ENCODE measurements at places on chromosomes 13 and 19.
A peak's percentile ranks its signal among the peaks of the same experiment; 100 is the strongest.

DNA sequence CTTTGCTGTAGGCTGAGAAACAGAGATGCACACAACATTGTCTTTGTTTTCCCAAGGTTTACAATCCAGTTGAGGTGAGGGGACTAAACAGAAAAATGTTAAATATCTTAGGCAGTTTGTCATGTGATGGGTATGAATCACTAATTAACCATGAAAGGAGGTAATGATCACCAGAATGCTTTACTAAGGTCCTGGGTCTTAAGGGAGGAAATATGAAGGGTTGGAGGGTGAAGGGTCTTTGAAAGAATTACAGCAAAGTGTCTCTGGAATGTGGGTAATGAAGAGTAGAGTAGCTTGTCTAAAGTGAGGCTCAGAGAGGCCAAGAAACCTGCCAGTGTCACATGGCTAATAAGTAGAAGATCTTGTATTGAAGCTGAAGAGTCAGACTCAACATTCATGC is 19.0 kb downstream of the BIVM start:
- no peak for DNase-seq

DNA sequence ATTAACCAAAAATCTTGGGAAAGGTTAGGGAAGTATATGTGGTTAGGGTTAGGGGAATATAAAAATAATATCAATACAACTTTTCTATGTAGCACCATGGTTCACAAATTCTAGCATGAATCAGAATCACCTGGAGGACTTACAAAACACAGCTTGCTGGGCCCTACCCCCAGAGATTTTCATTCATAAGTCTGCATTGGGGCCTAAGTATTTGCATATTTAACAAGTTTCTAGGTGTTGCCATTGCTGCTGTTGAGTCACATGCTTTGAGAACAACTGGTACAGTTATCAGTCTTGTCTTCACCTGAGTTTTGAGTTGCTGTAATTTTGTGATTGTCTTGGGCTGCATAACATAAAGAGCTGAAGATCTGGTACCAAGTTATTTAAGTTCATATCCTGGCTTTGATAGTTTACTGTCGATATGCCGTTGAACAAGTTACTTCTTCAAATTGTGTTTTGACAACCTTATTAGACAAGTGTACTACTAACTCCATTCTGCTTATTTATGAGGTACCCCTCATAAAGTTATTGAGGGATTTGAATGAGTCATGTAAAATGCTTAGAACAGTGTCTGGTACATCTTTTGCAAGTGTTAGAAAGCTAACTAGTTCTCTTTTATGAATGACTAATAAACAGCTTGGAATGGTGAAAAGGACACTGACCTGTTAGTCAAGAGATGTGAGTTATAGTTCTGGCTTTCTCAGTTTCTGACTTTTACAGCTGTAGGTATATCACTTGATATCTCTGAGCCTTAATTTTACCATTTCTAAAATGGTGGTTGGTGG is 132.9 kb downstream of the PAN3 start:
- no peak for DNase-seq

- DNase-seq = no peak
Measured at GRCh38 chr19:34731019-34731829, 2.8 kb upstream of the ZNF181 start.

DNA sequence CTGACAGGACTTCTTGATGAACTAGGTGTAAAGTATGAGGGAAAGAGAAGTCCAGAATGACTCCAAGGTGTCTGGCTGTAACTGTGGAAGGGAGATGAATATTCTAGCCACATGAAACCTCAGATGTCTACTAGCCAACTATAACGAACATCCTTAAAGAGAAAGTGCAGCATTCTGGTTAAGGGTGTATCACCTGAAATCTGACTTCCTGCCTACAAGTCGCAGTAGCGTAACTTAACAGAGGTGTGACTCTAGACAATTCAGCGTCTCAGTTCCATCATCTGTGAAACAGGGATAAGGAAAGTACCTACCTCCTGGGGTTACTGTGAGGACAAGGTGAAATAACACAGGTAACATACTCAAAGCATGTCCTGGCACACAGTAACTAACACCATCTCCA is 145.7 kb upstream of the FBXL3 start:
- no peak for DNase-seq

GRCh38 chr19:45368127-45368526 is 2.2 kb downstream of the ERCC2 start:
- DNase-seq = no peak

- DNase-seq = no peak
Measured at GRCh38 chr13:77989281-77989680, 70.7 kb upstream of the EDNRB start.

GRCh38 chr19:41265395-41266153 is 1.4 kb downstream of the HNRNPUL1 start:
- DNase-seq = no peak

GRCh38 chr19:3665681-3666544 is 34.4 kb downstream of the PIP5K1C start:
- DNase-seq = peak; percentile 71

DNA sequence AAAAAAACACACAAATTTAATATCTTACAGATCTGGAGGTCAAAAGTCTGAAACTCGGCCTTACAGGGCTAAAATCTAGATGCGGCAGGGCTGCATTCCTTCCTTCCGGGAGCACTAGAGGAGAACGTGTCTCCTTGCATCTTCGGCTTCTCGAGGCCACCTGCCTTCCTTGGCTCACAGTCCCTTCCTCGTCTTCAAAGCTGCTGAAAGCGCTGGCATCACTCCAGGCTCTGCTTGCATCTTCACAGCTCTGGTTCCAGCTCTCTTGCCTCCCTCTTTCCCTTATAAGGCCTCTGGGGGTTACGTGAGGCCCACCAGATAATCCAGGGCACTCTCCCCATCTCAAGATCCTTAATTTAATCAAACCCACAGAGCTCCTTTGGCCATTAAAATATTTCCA is 10.5 kb downstream of the XRCC1 start:
- no peak for DNase-seq

- DNase-seq = no peak
Measured at GRCh38 chr13:99203601-99204579, 3.2 kb downstream of the UBAC2 start.

DNA sequence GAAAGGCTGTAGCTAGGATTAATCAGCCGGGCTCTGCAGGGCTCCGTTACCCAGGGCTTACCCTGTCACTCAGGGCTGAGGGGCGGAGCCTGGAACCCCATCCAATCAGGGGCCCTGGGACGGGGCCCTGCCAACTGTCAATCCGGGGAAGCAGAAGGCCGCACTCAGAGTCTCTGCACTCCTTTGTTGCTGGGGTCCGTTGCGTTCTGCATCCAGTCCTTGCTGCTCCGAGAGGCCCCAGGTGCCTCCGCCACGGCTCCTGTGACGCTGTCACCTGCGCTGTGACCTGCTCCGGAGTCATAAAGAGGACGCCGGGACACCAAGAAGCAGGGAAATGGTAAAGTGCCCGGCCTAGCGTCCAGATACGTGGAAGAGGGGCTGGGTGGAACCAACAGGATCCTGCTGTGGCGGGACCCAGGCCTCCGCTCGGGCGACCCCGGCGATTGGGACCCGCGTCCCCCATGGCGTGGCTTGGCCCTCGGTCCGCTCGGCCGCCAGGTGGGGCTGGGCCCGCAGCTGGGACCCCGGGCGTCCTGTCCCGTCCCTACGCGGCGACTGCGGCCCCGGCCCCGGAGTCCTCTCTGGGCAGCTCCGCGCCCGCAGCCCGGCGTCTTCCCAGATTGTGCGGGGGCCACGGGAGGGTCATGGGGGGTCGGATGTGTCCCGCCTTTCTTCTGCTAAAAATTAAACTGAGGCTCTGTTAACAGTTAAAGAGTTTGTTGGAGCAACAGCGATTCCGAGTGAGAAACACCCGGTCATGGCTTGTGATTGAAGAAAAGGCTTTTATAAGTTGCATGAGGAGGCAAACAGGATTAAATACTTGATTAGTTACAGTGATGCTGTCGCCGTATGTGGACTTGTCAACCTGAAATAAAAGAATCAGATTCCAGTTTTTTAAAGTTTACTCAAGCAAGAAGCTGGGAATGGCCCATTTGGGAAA is at the start of gene ZNF491:
Gene ZNF491, plus strand, starts transcription at position 133 of the 940 bp plus-strand sequence. CDS start 7,431 bp downstream, outside the sequence.
- DNase-seq = peak; percentile 58

GRCh38 chr19:27885359-27885758 is 1327.6 kb downstream of the UQCRFS1 start:
- DNase-seq = no peak

DNA sequence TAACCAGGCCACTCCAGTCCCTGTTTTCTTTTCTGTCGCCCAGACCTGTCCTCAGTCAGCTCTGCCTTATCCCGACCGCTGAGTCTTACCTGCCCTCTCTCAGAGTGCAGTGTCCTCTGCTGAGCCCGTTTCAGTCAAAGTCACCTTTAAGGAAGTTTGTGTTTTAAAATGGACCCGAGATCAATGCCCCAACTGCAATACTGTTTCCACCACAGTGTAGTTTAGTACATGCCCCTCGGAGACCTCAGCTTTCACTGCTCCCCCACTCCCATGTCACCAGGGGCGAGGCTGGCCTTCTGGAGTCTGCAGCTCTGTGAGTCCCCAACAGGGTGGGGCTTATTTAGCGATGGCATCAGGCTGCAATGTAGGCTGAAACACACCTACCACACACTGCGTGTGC is 248.4 kb upstream of the TSHZ3 start:
- no peak for DNase-seq

DNA sequence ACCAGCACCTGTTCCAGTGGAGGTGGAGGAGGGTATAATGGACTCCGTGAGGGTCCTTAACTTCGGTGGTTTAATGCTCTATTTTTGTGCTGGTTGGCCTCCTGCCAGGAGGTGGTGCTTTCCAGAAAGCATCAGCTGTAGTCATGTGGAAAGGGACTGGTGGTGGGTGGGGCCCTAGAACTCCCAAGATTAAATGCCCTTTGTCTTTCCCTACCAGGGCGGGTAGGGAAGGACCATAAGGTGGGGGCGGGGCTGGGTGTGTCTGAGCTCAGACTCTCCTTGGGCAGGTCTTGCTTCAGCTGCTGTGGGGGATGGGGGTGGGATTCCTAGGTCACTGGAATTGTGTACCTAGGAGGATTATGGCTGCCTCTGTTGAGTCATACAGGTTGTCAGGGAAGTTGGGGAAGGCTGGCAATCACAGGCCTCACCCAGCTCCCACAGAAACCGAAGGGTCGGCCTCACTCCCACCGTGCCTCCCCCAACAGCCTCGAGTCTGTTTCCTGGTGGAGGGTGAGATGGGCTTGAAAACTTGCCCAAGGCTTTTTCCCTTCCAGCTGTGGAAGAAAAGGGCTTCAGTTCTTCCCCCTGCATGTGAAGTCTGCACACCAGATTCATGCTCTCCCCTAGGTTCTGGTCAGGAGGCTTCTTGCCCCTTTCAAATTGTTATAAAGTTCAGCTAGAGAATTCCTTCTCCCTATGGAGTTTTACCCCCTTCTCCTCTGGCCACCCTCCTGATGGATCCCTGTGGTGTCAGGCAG is 60.3 kb upstream of the CLDN10 start:
- DNase-seq = no peak

DNA sequence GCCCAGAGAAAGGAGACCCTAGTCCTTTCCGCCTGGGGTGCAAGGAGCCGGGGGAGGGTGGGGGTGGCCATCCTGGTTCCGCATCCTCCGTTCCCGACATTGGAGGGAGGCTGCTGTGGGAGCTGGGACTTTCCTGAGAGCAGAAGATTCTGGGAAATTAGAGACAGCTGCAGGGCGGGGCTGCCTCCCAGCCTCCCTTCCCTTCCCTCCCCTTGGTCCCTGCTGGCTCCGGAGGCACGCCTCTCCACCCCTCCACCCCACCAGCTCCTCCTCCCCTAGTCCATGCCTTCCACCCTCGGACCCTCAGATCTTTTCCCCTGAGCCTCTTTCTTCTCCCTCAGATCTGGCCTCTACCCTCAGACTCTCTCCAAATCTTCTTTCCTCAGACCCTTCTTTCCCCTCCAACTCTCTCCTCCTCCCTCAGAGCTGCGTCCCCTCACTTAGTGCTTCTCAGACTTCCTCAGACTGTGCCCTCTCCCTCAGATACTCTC is 3.1 kb upstream of the BCL3 start:
- no peak for DNase-seq

GRCh38 chr19:18484992-18485391 is 36.9 kb downstream of the ELL start:
- no peak for DNase-seq

DNA sequence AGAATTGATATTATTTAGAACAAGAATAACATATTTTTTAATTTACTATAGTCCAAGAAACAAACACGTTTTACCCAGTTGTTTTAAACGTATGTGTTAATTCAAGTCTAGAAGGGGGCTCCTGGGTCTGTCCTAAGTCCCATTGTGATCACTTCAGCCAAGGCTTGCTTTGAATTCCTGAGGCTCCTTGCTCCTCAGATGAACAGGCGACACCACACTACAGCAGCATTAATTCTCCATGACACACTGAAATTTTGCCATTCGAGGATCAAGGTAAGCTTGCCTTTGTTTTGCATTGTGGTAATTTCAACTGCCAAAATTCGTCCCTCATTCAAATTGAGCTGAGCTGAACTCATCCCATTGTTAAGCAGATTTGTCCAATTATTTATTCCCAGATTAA is 1442.6 kb downstream of the SLITRK5 start:
- DNase-seq = no peak

- no peak for DNase-seq
Measured at GRCh38 chr13:66349966-66350365, 880.2 kb downstream of the PCDH9 start.

DNA sequence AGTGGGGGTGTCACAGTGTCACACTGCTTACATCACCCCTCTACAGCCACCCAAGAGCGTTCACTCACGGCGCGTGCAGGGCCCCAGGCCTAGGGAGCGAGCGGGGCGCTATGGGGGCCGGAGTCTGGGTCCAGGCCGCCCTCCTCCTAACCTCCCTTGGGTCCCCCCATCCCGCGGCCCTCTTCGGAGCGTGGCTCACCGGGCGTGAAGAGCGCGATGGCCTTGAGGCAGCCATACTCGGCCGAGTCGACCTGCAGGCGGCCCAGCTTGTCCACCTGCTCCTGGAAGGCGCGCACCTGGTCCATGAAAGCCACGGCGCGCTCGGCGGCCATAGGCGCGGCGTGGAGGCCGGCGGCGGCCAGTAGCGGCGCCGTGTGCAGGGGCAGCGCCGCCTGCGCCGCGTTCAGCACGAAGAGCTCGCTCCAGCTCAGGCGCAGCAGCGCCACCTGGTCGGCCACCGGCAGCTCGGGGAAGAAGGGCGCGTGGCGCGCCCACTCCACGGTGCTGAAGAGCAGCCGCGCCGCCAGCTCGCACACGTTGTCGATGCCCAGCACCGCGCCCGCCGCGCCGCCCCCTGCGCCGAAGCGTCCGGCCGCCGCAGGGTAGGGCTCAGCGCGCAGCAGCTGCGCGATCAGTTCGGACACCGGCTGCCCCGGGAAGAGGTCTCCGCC is 9.4 kb downstream of the OCEL1 start:
- peak; percentile 63 for DNase-seq

DNA sequence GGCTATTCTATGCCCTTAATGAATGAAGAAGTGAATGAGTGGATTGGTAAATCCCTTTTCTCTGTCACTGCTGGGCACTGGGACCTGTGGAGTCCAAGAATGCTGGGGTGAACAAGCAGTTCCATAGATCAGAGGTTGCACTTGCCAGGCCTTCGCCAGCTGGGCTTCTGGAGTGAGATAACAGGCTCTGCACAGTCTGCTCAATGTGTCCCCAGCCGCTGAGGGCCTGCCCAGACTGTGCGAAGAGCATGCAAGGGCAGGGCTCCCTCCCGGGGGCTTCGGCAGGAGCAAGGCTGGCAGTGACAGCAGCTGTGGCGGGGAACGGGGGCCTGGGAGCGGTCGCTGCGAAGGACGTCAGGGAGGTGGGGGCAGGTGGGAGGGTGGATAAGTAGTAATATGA is 51.3 kb downstream of the ZNF536 start:
- no peak for DNase-seq

GRCh38 chr19:7682175-7682855 is 1.7 kb downstream of the TRAPPC5 start:
- no peak for DNase-seq

All from stimulated activated CD8-positive, alpha-beta memory T cell treated with anti-CD3 and anti-CD28 coated beads, Interleukin-7, amount 100 ng/mL, for 1 hour (primary cell).